ENCODE measurements at places on chromosomes 11 and 22.

- DNase-seq, result no peak
Measured at GRCh38 chr11:102709201-102709945, 3.8 kb upstream of the MMP27 start.

DNA sequence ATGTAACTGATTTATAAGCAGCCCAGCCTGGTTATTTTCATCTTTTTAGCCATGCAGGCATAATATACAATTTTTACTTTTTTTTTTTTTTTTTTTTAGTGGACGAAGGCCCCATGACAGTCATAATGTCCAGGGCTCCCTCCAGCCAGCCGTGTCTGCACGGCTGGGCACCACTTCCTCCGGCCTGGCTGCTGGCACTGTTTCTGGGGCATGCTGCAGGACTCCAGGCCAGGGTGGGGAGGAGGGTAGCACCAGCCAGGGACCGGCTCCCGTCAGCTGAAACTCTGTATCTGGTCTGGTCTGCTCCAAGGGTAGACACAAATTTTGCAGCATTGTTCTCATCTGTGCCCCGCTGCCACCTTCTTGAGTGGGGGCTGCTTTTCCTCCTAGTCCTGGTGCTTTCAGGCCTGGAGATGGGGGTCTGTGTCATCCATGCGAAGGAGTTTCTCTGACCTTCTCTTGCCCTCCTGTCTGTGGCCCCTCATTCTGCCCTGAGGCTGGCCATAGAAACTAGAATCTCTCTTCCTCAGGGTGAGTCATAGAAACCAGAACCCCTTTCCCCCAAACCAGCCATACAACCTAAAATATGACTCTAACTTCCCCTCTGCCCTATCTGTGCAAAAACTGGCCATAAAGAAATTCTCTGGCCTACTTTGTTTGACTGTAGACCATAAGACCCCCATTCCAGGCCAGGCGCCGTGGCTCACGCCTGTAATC is 9.2 kb upstream of the RRP7A start:
- no peak for DNase-seq

- no peak for DNase-seq
Measured at GRCh38 chr11:19777039-19777376, 64.4 kb downstream of the NAV2 start.

DNA sequence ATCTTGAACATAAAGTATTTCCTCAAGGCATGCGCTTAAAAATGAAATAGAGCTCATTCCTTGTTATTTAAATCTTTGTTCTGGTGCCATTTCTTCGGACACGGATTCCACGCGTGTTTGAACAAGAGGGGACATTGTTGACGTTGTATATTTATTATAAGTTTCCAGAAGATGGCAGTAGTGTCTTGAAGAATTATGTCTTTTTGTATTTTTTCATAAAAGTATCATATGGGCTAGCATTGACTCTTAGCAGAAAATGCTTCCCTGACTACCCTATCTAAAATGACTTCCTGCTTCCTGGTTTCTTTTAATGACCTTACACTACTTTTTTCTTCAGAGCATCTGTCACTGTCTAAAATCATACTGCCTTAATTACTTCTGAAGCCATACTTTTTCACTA is 20.4 kb downstream of the BIRC2 start:
- DNase-seq, result no peak

DNA sequence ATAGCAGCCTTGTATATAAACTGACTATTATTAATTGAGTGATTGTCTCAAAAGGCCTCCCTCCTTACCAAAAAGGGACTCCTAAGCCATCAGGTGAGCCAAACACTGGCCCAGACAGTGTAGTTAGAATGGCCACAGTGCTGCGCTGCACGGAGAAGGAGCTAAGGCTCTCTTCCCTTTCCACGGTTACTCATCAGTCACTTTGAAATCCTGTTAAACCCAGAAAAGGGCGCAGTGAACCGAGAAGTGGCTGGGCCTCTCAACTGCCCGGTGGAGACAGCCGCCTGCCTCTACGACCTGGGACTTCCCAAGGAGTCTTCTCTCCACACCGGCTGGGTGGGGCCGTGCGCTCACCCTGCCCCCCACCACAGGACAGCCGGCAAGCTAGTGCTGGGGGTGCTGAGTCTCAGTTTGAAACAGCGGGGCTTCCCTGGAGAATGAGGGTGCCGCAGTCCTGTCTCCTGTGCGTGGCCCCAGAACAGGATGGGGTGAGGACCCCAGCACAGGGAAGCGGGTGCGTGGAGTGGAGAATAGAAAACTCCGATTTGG is 1.3 kb downstream of the MYH9 start:
- DNase-seq, result peak; percentile 50

DNA sequence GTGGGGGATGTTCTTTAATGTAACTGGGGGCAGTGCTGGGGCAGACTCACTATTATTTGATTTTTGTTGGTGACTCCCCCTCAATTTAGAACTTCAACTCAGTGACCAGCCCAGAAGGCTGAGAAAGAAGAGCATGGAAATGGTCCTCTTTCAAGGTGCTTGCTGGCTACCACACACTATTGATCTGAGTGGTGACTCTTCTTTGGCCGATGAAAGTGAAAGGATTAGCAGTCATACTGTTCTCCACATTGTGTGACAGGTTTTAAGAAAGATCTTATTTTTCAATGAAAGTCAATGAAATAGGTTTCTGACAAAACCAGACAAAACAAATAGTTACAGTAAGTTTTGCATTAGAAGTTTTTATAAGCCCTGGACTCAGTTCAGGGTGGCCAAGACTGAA is 29.9 kb downstream of the NLRP14 start:
- no peak for DNase-seq
